Panc1 (cell line): ENCODE measurements at places on chromosomes 3 and 15. TPM values are rescaled to one million over a fixed set of nuclear protein-coding genes. Genes with fewer than 3 reads are reported as not detected.

DNA sequence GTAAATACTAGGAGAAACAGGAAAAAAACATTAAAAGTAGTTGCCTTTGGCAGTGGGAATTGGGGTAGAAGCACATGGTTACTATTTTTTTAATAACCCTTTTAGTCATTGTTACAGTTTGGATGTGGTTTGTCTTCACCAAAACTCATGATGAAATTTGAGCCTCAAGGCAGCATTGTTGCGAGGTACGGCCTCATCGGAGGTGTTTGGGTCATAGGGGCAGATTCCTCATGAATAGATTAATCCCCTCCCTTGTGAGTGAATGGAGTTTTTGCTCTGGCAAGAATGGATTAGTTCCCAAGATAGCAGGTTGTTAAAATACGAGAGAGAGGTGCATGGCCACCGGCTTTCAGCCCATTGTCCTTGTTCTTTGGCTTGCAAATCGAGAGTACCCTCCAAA is 92.6 kb downstream of the LEKR1 start:
- DNase-seq, result no peak
- H3K27ac ChIP-seq, result no peak overlapping the region
- no peaks in the 10 kb centered on the region for H3K4me1 ChIP-seq
- no peak overlapping the region for H3K4me3 ChIP-seq
- no peaks in the 10 kb centered on the region for H3K27me3 ChIP-seq

GRCh38 chr15:69887009-69887408 is 210.7 kb downstream of the TLE3 start:
- no peaks in the 10 kb centered on the region for H3K4me1 ChIP-seq
- no peaks in the 10 kb centered on the region for H3K36me3 ChIP-seq
- no peak overlapping the region for H3K4me3 ChIP-seq
- DNase-seq, result no peak

DNA sequence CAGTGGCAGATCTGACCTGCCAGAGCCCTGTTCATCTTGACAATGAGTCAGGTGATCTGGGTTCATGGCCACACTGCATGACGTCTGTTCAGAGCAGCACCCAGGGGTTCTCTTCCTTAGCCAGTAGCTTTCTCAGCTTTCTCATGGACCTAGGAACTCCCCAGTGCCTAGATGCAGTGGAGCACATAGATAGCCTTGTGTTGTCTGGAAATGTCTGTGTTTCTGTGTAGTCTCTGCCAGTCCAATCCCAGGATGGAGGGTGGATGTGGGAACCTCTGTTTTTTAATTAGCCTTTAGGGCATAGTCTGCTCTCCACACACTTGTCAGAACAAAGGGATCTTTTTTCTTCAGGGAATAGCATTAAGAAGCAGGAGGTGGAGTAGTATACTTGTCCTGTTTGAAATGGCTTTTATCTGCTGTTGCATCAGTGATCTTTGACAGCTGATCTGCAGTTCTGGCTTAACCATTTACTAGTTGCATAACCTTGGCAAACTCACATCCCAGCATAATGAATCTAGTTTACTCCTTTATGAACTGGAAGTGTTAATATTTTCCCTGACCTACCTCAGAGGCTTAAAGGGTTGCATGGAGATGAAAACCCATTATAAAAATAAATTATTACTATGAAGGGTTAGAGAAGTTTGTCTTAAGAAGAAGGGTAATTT is 16.1 kb upstream of the CACNA1D start:
- no peak overlapping the region for H3K27ac ChIP-seq
- no peaks in the 10 kb centered on the region for H3K4me1 ChIP-seq
- no peaks in the 10 kb centered on the region for H3K27me3 ChIP-seq
- DNase-seq, result no peak

Gene MST1R
- 27.5 TPM for total RNA-seq

- no peak for DNase-seq
- no peaks in the 10 kb centered on the region for H3K4me1 ChIP-seq
- no peaks in the 10 kb centered on the region for H3K36me3 ChIP-seq
- no peak overlapping the region for H3K27ac ChIP-seq
- no peaks in the 10 kb centered on the region for H3K27me3 ChIP-seq
Measured at GRCh38 chr3:67529337-67529736, 125.1 kb downstream of the SUCLG2 start.

- H3K36me3 ChIP-seq, result no peaks in the 10 kb centered on the region
- H3K4me1 ChIP-seq, result no peaks in the 10 kb centered on the region
- H3K27me3 ChIP-seq, result no peaks in the 10 kb centered on the region
- DNase-seq, result no peak
- H3K27ac ChIP-seq, result no peak overlapping the region
- H3K4me3 ChIP-seq, result no peak overlapping the region
Measured at GRCh38 chr3:89186456-89186855, 79.0 kb downstream of the EPHA3 start.

Gene MLF1
- total RNA-seq, result 51.4 TPM

DNA sequence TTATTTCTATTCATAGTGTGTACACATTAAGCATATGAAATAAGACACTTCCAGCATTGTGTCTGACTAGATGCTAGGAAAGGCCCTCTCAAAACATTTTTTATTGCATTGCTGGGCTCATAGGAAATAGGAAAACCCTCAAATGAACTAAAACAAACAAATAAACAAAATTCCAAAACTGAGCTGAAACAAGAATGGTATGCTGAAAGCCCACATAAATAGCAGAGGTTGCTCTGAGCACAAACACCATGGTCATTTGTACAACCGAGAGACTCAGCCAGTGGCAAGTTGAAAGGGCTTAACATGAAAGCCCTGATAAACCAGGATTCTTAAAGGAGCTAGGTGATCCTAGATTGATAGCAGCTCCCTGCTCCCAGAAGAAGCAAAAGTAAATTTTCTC is 310.0 kb upstream of the WNT5A start:
- H3K4me1 ChIP-seq, result no peaks in the 10 kb centered on the region
- no peaks in the 10 kb centered on the region for H3K36me3 ChIP-seq
- H3K27ac ChIP-seq, result no peak overlapping the region
- no peak overlapping the region for H3K4me3 ChIP-seq
- DNase-seq, result no peak

Gene CACNA1D
- 23.0 TPM for total RNA-seq

DNA sequence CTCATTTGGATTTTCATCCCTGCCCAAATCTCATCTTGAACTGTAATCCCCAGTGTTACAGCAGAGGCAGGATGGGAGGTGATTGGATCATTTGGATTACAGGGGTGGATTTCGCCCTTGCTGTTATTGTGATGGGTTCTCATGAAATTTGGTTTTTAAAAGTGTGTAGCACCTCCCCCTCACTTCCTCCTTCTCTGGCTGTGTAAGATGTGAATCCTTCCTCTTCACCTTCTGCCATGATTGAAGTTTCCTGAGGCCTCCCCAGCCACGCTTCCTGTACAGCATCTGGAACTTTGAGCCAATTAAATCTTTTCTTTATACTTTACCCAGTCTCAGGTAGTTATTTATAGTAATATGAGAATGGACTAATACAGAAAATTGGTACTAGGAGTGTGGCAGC is 316.8 kb downstream of the PLCL2 start:
- H3K27me3 ChIP-seq, result no peaks in the 10 kb centered on the region
- no peak overlapping the region for H3K27ac ChIP-seq
- no peak overlapping the region for H3K4me3 ChIP-seq
- no peak for DNase-seq

DNA sequence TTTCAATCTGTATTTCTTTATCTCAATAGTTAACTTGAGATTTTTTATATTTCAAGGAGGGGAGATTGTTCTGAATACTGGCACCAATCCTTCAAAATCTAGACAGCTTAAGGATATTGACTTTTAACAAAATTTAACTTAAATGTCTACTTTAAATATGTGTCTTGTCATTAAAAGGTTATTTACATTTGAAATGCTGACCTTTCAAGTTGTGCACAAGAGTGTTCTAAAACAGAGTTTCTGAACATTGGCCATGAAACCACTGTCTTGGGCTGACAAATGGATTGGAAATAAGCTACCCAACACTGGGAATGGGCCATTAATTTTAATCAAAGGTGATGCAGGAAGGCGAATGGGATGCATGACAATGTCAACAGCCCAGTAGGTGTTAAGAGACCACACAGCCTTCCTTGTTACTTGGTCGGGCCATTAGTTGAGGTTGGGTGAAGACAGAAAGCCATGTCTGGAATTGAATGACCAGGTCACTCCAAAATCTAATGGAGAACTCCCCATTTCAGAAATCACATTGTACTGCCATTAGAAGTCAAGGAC is 128.5 kb downstream of the CDIN1 start:
- no peak overlapping the region for H3K4me3 ChIP-seq
- no peaks in the 10 kb centered on the region for H3K36me3 ChIP-seq
- H3K27me3 ChIP-seq, result no peaks in the 10 kb centered on the region
- DNase-seq, result no peak
- H3K27ac ChIP-seq, result no peak overlapping the region

GRCh38 chr3:152662157-152662556 is 172.8 kb upstream of the P2RY1 start:
- no peak overlapping the region for H3K27ac ChIP-seq
- DNase-seq, result no peak
- H3K4me3 ChIP-seq, result no peak overlapping the region
- no peaks in the 10 kb centered on the region for H3K36me3 ChIP-seq
- no peaks in the 10 kb centered on the region for H3K27me3 ChIP-seq
- H3K4me1 ChIP-seq, result no peaks in the 10 kb centered on the region

Gene ERICH6
- total RNA-seq, result 0.28 TPM

DNA sequence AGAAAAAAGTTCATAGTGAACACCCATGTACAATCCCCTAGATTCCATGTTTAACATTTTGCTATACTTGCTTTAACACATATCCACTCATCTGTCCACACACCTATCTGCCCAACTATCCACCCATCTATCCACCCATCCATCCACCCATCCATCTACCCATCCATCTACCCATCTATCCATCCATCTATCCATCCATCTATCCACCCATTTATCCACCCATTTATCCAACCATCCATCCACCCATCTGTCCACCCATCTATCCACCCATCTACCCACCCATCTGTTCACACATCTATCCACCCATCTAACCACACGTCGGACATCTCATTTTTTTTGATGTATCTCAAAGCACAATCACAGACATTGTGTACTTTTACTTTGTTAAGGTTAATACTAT is 25.8 kb downstream of the RTP3 start:
- H3K4me1 ChIP-seq, result no peaks in the 10 kb centered on the region
- no peak overlapping the region for H3K27ac ChIP-seq
- H3K27me3 ChIP-seq, result no peaks in the 10 kb centered on the region
- no peak for DNase-seq

DNA sequence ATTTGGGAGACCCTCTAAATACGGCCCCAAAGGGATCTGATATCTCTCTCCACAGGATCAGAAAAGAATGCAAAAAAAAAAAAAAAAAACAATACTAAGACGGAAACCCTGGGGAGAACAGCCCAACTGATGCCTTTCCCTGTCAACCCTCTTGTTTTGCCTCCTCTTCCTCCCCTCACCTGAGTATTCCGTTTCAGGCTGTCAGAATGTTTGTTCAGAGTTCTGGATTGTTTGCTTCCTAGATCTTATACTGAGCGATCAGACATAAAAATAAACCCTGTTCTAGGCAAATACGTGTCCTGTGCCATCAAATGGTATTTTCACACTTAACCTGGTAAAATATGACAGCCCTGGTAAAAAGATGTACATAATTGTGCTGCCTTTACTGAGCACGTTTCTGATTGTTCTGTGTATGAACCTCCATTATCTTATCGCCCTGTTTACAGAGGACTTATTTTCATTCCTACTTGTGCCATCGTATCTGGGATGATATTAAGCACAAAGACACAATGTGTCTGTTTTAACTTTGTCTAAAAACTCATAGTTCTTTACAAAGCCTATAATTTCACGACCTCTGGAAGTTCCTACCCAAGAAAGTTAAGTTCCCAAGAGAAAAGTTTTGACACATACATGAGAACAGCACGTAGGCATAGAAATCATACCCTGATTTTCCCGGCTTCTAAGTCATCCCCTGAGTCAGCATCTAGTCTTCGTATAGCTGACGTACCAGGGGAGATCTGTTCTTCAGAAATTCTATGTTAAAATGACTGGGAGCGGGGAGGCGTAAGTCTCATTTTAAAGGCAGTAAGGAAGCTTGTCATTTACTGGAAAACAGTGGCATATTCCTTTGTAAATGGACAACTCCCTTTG is 856 bp downstream of the ZBTB38 start:
- H3K36me3 ChIP-seq, result no peaks in the 10 kb centered on the region
- H3K27me3 ChIP-seq, result no peaks in the 10 kb centered on the region
- DNase-seq, result no peak
- peaks cover 40% of the 10 kb centered on the region for H3K4me1 ChIP-seq
- H3K4me3 ChIP-seq, result no peak overlapping the region
- H3K27ac ChIP-seq, result peak overlapping the region; percentile 94

Gene ABCF3
- total RNA-seq, result 101 TPM

GRCh38 chr3:51686512-51687215 is 15.6 kb downstream of the TEX264 start:
- no peaks in the 10 kb centered on the region for H3K4me1 ChIP-seq
- H3K36me3 ChIP-seq, result no peaks in the 10 kb centered on the region; the same call in 1 of the 2 replicates

- no peak for DNase-seq
- no peak overlapping the region for H3K27ac ChIP-seq
- H3K36me3 ChIP-seq, result no peaks in the 10 kb centered on the region
Measured at GRCh38 chr3:160169139-160169976, 55.9 kb upstream of the C3orf80 start.

- H3K27ac ChIP-seq, result no peak overlapping the region
- peaks cover 35% of the 10 kb centered on the region for H3K4me1 ChIP-seq
- DNase-seq, result no peak
- H3K4me3 ChIP-seq, result no peak overlapping the region
- no peaks in the 10 kb centered on the region for H3K36me3 ChIP-seq
- H3K27me3 ChIP-seq, result no peaks in the 10 kb centered on the region
Measured at GRCh38 chr15:59329091-59329490, 43.6 kb downstream of the MYO1E start.

Gene SH3BP5
- 12.0 TPM for total RNA-seq

Gene STXBP5L
- total RNA-seq, result 0.05 TPM

GRCh38 chr3:185537369-185537970 is 14.9 kb downstream of the LIPH start:
- H3K4me3 ChIP-seq, result no peak overlapping the region
- H3K36me3 ChIP-seq, result no peaks in the 10 kb centered on the region
- H3K27ac ChIP-seq, result peak overlapping the region; percentile 36
- peak; percentile 84 for DNase-seq
- H3K27me3 ChIP-seq, result no peaks in the 10 kb centered on the region

- no peaks in the 10 kb centered on the region for H3K4me1 ChIP-seq
- H3K36me3 ChIP-seq, result no peaks in the 10 kb centered on the region
- no peak overlapping the region for H3K4me3 ChIP-seq
- no peak for DNase-seq
Measured at GRCh38 chr3:66486202-66486601, 14.6 kb downstream of the LRIG1 start.

DNA sequence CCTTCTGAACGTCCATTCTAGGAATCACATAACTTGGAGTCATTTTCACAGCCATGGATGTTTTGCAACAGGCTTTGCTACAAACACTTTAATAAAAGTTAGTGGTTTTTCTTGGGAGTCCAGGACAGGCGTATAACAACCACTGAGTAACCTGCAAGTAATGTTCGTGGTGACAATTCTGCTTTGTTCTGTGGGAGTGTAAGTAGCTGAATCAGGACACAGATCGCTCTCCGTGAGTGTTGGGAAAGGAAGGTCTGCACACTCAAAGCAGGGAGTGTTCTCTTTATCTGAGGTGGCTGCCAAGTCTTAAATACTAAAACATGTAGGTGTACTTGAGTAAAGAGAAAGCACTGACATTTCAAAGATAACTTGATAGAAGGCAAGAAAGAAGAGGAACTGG is 7.9 kb upstream of the BNC1 start:
- H3K36me3 ChIP-seq, result no peaks in the 10 kb centered on the region
- H3K27me3 ChIP-seq, result no peaks in the 10 kb centered on the region
- no peak overlapping the region for H3K4me3 ChIP-seq
- no peak overlapping the region for H3K27ac ChIP-seq
